Activated naive CD4-positive, alpha-beta T cell (primary cell): ENCODE measurements at places on chromosomes 2 and 18.

DNA sequence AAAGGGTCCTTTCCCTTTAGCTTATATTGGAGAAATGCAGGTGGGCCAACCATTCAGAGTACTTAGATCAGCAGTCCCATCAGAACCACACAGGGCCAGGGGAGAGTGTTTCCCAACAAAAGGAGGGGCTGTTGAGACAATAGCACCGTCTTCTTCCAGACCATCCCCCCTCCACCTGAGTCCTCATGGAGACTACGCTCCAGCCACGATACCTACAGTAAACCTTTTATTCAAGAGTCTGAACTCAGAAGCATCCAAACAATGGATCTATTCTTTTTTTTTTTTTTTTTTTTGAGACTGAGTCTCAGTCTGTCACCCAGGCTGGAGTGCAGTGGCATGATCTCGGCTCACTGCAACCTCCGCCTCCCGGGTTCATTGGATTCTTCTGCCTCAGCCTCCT is 25.7 kb upstream of the ZNF532 start:
- DNase-seq: no peak

DNA sequence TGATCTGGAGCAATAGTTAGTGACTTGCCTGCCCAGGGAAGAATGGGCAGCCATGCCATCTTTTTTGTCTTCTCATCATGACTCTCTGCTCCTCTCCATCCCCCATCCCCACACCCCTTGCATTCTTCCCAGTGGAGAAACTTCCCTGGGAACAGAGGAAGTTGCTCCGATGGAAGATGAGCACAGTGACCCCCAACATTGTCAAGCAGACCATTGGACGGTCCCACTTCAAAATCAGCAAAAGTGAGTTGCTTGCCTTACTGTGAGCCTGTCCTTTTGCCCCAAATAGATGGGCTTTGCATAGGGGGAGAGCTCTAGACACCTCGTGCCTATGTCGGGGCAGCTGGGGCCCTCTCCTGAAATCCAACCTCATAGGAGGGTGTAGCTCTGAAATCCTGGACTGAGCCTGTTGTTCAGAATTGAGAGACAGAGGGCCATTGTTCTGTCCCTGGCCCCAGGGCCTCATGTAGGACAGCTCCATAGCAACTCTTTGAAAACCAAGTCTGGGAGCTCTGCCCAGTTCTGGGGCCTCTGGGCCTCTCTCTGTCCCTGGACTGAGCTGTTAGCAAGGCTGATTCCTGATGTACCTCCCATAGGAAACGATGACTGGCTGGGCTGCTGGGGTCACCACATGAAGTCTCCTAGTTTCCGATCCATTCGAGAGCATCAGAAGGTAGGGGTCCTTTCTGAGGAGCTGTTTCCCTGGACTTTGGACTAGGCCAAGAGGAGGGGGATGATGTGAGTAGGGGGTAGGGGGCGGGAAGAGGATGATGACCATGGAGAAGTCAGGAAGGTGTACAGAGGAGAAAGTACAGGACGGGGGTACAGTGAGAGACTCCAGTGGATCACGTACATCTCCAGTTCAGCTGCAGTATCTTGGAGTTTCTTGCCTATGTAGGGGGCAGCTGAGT is 35.2 kb downstream of the TTLL4 start:
- no peak for DNase-seq

DNA sequence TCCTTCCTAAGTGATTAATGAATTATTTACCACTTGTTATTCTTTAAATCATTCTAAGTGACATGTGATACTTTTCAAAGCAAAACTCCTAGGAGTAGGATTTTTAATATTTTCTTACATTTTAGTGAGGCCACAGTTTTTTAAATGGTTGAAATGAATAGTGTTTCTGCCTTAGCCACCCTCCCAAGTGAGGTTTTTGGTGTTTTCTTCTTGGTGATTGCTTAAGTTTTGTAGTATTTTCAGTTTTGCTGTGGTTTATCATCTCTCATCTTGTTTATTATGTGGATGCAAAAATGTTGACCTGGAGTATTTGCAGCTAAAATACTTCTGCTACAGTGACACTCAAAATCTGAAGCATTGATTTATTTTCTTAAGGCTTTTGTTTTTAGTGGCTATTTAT is 9.8 kb downstream of the AFTPH start:
- DNase-seq: no peak

GRCh38 chr2:11853197-11853588 is 106.8 kb downstream of the LPIN1 start:
- no peak for DNase-seq

- no peak for DNase-seq
Observed at GRCh38 chr2:158179660-158180059, 78.0 kb downstream of the UPP2 start.

DNA sequence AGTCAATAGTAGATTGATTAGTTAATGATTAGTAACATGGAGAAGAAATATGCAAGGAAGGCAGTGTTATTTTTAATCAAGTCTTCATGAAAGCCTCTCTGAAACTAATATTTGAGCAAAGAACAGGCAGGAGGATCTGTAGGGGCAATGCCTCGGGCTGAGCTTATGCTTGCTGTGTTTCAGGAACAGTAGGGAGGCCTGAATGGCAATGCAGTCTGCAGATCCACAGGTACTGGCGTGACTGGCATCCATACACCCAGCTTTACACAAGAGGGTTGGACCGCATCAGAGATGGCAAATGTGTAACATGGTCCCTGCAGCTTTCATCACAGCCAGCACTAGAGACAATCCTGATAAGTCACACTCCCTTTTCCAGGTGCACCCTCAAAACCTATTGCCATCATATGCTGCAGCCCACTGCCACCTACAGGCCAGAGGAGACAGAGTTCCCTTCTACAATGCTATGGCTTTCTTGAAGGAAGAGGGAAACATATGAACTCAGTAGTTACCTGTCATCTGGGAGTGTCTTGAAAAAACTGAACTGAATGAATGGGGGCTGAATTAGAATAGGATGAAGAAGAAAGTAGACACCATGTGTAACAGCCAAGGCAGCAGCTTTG is 582.4 kb upstream of the RAB6C start:
- DNase-seq: no peak

- no peak for DNase-seq
Observed at GRCh38 chr2:20143263-20143662, 81.7 kb downstream of the SDC1 start.

- no peak for DNase-seq
Observed at GRCh38 chr2:58535182-58535581, 294.1 kb upstream of the FANCL start.

- no peak for DNase-seq
Observed at GRCh38 chr2:188314314-188315054, 22.8 kb downstream of the GULP1 start.

- no peak for DNase-seq
Observed at GRCh38 chr2:160477032-160477431, 16.6 kb downstream of the RBMS1 start.

GRCh38 chr2:17579605-17580318 is 39.3 kb downstream of the VSNL1 start:
- no peak for DNase-seq

- DNase-seq: peak; percentile 13
Observed at GRCh38 chr2:101474731-101475384, at the start of gene RFX8. RFX8 (minus strand) TSS chr2:101475112; CDS start chr2:101466848, 8,264 bp downstream.

DNA sequence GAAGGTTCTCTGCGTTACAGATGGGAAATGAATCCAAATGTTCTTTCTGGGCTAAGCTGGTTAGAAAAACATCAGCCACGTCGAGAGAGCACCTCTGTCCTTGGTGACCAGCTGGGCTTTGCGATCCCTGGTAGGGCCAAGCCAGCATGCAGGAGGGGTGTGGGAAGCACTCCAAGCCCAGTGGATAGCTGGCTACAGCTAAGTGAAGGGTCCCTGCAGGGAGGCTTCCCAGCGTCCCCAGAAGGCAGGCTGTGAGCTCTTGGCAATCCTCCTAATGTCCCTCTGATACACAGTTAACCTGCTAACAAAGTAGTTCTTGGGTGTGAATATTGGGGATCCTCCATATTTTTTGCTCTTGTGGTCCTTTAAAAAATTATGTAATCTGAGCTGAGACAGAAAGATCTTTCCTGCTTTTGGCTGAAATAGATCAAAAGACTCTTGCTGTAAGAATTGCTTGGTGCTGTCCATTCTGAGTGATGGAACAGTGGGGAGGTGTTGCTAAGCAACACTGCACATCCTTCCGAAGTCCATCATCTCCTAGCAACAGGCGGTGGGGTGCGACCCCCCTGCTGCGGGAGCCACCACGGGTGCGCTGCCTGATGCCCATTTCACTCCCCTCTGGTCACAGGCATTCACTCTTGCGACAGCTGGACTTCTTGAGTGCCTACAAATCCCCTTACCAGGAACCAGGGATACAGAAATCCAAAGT is 88.5 kb upstream of the UXS1 start:
- DNase-seq: no peak

DNA sequence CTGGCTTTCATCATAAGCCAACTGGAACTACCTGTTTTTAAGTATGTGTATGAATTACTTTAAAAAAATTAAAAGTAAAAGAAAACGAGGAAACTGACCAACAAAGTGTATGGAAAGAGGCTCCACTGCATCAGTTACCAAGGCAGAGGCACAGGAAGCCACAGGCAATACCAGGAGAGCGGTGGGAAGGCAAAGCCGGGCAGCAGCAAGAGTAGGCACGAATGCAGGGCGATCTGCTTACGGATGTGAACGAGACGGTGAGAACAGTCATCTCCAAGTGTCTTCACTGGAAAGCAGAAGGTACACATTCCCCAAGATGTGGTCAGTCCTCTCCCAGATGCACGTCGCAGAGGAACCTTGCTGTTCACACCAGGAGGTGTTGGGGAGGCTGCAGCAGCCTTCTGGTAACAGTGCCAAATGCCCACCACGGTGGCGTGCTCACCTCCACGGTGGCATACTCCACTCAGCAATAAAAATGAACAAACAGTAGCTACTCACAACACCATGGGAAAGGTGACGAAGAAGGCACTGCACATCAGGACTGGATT is 43.1 kb downstream of the HS6ST1 start:
- no peak for DNase-seq

DNA sequence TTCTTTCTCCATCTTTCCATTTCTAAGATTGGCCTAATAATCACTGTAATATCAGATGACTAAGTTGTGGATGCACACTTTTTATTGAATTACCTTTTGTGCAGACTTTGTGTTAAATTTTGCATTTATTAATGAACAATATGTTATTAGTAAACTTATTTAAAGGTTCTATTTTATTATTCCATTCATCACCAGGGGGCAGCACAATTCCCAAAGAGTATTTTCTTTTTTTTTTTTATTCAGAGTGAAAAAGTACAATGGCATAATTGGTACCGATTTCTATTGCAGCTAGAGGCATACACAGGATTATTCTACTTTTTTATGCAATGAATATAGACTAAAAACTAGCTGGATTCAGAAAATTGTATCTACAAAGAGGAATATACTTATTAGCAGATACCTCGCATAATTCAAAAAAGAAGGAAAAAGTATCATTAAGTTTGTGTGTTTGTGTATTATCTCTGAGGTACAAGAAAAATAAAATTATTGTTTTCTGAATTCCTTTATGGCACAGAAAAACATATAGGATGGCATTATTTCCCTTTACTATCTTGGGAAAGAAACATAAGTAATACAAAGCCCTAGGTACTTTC is 390.6 kb downstream of the ERBB4 start:
- DNase-seq: no peak

DNA sequence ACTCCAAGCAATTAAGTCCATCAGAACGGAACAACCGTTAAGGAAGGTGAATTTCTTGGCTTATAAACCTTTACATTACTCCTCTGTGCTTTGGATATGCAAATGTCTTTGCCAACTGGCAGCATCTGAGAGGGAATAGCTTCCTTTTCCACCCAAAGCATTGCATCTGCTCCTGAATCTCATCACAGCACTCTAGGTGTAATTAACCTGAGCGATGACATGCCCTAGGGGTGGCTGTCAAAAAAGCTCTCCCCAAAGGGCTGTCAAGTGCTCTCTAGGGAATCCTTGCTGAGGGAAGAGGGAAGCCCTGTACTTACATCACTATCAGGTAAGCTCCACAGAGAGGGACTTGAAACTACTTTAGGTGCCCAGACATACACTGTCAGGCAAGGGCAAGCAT is 5.5 kb upstream of the SMARCAL1 start:
- no peak for DNase-seq
